CD8-positive, alpha-beta T cell (primary cell): ENCODE measurements at places on chromosomes 6 and 20.

GRCh38 chr20:63155266-63156165 lies 60.4 kb downstream of the YTHDF1 start:
- DNase-seq: no peak

GRCh38 chr6:164262348-164262747 lies 847.8 kb downstream of the QKI start:
- no peak for DNase-seq

- no peak for DNase-seq
Measured at GRCh38 chr20:45857882-45858216, 435 bp downstream of the ZSWIM3 start.

DNA sequence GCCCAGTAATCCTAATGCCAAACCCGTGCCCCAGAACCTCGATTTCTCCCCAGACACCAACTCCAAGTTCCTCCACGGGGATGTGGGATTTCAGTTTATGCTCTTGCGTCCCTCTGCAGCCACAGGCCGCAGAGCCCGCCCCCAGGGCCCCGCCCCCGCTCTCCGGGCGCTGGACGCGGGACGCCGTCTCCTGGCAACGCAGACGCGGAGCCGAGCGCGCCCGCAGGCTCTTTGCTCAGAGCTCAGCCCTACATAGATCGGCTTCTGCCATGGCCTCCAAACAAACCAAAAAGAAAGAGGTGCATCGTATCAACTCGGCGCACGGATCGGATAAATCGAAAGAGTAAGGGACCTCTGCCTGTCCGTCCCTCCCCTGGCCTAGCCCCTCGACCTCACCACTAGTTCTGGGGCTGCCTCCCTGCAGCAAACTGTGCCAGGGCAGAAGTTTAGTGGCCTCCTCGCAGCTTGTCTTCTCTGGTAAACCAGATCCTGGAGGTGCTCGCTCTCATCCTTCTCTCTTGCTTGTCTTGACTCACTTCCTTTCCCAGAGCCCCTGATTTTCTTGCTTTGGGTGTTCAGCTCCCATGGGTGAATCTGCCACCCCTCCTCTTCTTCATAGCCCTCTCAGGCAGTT lies at the start of gene ADGB:
TSS of gene ADGB (plus strand) at position 201 of the 634 bp plus-strand sequence. CDS start at position 270, 69 bp downstream.
- no peak for DNase-seq

DNA sequence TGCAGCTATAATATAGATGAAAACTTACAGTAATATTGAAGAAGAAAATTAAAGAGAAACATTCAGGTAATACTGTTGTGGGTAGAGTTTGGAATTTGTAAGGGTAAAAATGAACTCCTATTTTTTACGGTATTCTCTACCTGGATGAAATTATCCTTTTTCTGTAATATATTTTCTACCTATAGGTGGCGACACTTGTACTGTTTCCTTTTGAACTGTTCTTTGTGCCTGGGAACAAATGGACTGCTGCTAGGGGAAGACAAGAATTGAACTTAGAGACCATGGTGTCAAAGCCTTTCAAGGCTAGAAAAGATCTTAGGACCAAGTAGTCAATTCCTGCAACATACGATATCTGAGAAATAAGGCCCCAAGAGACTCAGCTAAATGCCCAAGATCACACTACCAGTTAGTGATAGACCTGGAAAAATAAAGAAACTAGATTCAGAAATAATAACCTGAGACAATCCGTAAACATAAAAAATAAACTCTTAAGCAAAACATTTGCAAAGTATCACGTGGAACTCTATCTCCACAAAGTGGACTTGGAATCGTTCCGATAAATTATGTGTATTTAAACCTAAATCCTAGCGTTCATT lies 383.8 kb downstream of the TFAP2A start:
- DNase-seq: no peak

DNA sequence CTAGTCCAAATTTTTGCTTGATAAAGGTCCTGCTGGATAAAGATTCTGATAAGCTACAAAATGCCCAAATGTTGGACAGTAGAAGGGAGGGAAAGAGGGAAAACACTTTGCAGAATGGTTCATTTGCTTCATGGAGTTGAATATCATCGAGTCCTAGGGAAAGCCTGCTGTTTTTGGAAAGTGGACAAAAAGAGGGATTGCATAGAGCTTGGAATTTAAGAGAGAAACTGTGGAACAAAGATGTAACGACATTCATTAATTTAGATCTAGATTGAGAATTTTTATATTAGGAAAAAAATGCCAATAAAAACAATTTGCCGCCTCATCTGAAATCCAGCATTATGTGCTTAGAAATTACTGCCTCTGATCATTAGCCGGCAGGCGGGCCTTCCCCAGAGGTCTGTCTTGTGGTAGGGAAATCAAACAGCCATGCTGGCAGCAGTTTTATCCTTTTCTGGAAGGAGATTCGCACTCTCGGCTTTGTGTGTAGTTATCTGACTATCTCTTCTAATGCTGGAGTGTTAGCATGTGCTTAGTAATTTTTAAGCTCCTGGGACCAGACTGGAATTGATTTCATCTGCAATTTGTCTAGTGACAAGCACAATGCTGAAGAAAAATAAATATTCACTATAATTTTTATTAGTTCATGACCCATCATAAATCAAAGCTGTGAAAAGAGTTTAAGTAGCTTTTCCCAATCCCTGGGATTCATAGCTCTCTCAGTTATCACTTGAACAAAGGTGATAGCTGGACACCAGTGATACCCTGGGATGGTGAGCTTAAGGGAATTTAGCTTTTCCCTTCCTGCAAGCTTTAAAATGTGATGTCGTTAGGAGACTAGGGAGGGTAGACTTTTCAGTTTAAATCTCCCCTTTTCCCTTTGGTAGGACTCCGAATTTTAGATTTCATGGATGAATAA lies 329.5 kb downstream of the PRL start:
- DNase-seq: no peak

DNA sequence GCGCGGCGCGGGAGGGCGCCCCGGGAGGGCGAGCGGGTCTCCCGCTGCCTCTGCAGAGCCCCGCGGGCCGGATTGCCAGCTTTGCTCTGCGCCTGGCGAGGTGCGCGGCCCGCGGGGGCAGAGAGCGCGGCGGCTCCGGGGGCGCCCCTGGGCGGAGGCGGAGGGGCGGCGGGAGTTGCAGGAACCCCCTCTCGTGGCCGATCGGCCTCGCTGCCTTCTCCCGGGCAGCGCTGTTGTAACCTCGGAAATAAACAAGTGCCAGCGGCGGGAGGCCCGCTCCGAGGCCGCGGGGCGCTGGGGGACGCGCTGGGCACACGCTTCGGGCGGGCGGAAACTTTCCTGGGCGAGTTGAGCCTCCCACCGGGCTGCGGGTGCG lies 1.2 kb downstream of the CDH4 start:
- DNase-seq: no peak

GRCh38 chr6:127576874-127577273 lies at the start of gene C6orf58:
C6orf58 (plus strand) TSS chr6:127577174; CDS start chr6:127577186, 12 bp downstream.
- DNase-seq: no peak

DNA sequence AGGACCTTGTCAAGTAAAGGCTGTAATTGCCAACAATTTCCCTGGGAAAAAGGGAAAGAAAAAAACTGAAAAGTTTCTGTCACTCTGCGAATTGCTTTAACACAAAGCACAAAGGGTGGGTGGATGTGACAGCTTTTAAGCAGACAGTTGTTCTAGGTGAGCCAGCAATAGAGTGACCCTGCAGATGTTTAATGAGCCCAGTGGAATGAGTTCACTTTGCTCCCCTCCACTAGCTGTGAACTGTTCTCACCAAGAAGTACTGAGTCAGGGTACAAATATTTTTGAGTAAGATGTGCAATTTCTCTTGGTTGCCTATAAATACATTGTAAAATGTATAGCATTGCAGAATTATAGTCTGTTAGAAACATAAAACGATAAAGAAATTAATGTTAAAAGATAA lies 26.2 kb upstream of the LRRC1 start:
- DNase-seq: no peak

DNA sequence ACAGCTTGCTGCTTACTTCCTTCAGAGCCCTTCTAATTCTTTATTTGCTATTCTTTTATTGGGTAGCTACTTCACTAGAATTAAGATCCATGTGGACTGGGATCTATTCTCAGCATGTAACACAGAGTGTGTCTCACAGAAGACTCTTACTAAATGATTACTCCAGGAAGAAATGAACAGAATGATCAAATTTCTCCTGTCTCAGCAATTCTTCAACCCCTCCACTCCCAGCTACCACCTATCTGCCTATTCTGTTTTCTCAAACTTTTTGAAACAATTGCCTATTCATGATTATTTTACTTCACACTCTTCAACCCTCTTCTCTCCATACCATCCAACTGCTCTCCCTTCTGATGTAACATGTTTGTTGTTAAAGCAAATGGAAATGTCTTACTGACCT lies 132.6 kb downstream of the BTBD9 start:
- DNase-seq: no peak

- DNase-seq: no peak
Measured at GRCh38 chr6:69138893-69139494, 503.9 kb downstream of the ADGRB3 start.

- DNase-seq: no peak
Measured at GRCh38 chr20:52676283-52676995, 295.7 kb upstream of the TSHZ2 start.

GRCh38 chr6:44251576-44252524 lies 4.9 kb downstream of the HSP90AB1 start:
- DNase-seq: no peak

DNA sequence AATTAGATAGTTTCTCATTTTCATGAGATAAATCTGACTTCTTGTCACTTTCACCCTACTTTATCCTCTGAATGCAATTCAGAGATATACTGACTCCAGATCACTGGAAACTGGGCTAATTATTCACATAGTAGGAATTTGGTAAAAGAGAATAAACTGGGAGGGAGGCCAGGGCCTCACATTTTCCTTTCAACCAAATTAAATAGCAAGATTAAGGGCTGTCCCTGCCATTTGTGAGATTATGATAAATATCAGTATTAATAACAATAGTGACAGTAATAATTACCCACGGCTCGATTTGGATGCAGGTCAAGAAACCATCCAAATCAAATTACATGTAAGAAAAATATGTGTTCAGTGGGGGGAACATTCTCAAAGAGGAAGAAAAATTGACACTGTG lies 140.5 kb downstream of the CD83 start:
- DNase-seq: no peak

DNA sequence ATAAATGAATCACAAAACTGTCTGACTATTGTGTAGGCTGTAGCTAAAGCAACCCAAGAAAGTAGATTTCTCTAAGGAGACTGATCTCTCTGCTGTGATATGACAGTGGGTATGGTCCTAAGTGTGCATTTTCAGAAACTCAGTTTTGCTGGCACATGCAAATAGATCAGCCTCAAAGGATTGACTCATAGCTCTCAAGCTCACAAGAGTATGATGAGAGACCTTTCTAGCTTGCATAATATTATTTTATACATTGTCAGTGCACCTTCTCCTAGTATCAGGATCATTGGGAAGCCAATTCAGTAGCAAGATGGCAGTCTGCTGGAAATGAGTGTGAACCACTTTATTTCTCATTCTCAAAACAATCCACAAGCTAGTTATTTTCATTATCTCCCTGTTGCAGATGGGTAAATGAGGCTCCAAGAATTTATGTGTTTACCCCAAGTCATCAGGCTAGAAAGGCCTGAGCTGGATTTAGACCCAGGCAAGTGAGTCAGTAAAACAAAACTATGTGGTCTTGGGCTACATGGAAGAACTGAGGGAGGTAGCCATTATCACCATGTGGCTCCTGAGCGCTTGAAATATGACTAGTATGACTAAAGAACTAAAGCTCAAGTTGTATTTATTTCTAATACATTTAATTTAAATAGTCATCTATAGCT lies 27.9 kb upstream of the PLCB4 start:
- no peak for DNase-seq

DNA sequence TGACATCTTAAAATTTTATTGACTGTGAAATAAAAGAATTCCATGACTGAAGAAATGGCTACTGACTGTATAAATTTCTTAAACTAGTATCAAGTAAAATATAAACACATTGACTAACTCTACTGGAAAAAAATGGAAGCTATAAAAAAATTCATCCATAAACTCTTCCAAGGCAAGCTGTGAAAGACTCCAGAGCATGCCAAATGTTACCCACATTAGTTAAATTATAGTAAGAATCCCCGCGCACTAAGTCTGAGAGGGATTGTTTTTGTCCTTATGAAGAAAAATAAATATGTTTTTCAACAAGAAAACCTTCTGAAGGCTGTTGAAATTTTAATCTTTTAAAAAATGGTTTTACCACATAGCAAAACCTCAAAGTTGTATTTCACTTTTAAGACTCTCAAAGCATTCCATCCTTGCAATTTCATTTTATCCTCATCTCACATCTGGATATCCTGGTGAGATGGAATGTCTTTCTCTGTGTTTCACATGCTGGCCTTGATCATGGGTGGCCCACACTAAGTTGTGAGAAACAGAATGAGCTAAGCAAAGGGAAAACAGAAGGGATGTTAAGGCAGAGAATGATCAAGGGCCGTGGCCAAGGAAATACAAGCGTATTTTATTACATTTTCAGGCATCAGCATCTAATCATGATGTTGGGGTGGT lies 732.5 kb downstream of the KIF16B start:
- no peak for DNase-seq

DNA sequence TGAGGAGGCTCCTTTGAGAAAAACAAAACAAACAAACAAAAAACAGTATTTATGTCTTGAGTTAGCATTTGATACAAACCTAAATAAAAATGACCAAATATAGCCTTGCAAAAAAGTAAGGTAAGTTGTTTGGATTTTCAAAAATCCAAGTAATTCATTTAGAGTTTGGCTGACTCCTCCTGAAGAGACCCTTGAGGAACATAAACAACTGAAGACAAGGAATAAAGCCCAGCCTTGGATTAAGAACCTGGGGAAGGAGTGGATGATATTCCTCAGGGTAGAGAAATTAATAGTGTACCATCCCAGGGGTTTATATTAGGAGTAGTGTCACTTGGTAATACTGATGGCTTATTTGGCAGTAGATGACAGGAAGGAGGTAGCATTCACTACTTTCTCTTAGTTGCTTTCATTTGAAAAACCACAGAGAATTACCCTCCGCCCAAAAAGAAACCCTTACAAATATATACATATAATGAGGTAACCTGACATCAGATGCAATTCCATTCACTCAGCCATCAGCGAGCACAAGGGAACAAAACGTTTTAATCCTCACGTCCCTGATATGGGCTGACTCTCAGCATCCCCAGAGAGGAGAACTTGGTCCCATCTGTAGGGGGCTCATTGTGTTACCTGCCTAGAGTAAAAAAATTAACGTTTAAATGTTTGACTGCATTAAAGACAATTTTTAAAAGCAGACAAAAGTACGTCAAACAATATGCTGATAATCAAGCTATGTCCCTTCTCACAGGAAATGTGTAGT lies 57.0 kb downstream of the SOBP start:
- no peak for DNase-seq

GRCh38 chr20:588476-588875 lies 21.6 kb downstream of the TCF15 start:
- no peak for DNase-seq

GRCh38 chr6:41442800-41443501 lies 103.2 kb upstream of the FOXP4 start:
- no peak for DNase-seq

- no peak for DNase-seq
Measured at GRCh38 chr6:131040866-131041265, 22.2 kb downstream of the EPB41L2 start.
